ENCODE measurements at places on chromosomes 3 and 15. TPM values are rescaled to one million over a fixed set of nuclear protein-coding genes. Genes with fewer than 3 reads are reported as not detected.

Gene AGTR1
- total RNA-seq, result 2.2 TPM

DNA sequence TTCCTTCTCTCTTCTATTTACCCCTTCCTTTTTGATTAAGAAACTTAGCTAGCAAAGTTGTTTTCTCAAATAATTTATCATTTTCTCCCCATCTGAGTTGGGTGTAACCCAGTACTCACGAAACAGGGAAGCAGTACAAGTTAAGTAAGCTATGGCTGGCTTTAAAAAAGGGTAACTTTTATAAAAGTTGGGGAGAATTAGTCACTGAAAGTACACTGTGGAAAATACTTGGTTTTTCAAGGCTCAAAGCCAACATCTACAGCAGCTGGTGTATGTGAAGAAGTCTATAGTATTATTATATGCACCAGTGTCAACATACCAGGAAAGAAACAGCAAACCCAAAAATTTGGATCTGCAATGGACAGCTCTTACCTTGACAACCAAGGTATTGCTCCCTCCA, 25.5 kb downstream of the CLK3 start:
- H3K36me3 ChIP-seq, result peaks cover 8% of the 10 kb centered on the region
- peaks cover 52% of the 10 kb centered on the region for H3K4me1 ChIP-seq
- no peak for DNase-seq
- H3K27me3 ChIP-seq, result no peaks in the 10 kb centered on the region
- H3K4me3 ChIP-seq, result no peak overlapping the region

Gene TOP2B
- 73.2 TPM for total RNA-seq

Gene CLDN1
- total RNA-seq, result 13.1 TPM

Gene NBEAL2
- total RNA-seq, result 16.5 TPM

- no peak overlapping the region for H3K27ac ChIP-seq
- DNase-seq, result no peak
- H3K27me3 ChIP-seq, result peaks cover 2% of the 10 kb centered on the region
- no peak overlapping the region for H3K4me3 ChIP-seq
Measured at GRCh38 chr3:181009225-181009624, 19.7 kb upstream of the DNAJC19 start.

DNA sequence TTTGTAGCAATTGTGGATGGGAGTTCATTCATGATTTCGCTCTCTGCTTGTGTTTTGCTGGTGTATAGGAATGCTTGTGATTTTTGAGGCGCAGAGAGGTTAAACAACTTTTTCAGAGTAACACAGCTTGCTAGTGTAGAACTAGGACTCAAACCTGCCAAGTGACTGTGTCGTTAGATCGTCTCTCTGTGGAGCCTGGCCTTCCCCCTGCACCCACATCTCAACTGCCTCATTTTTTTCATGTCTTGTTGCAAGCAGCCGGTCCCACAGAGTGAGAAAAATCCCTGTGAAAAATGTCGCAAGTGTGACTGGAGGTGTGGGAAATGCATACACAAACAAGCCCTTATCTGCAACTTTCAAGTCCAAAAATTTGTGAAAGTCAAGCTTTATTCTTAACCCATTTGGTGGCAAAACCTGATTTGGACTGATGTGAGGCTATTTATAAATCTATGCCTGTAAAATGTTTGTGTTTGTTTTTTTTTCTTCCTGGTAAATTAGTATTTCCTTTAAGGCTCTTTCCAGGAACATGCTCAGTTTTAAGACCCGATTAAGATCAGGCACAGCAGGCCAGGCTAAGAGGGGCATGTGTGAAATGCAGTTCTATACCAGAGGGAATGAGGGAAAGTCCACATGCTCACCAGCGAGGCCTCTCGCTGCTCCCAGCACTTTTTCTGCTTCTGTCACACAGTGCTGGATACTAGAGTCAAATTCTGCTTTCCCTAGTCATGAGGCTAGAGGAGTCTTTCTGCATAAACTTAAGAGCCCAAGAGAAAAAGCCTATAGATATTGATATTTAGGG, 25.8 kb downstream of the ST6GAL1 start:
- no peaks in the 10 kb centered on the region for H3K27me3 ChIP-seq
- no peak overlapping the region for H3K4me3 ChIP-seq
- peak overlapping the region; percentile 46 for H3K27ac ChIP-seq

- H3K4me3 ChIP-seq, result no peak overlapping the region
- H3K27me3 ChIP-seq, result peaks cover 8% of the 10 kb centered on the region
- DNase-seq, result no peak
- H3K36me3 ChIP-seq, result no peaks in the 10 kb centered on the region
Measured at GRCh38 chr3:54633444-54634121, 294.3 kb downstream of the LRTM1 start.

DNA sequence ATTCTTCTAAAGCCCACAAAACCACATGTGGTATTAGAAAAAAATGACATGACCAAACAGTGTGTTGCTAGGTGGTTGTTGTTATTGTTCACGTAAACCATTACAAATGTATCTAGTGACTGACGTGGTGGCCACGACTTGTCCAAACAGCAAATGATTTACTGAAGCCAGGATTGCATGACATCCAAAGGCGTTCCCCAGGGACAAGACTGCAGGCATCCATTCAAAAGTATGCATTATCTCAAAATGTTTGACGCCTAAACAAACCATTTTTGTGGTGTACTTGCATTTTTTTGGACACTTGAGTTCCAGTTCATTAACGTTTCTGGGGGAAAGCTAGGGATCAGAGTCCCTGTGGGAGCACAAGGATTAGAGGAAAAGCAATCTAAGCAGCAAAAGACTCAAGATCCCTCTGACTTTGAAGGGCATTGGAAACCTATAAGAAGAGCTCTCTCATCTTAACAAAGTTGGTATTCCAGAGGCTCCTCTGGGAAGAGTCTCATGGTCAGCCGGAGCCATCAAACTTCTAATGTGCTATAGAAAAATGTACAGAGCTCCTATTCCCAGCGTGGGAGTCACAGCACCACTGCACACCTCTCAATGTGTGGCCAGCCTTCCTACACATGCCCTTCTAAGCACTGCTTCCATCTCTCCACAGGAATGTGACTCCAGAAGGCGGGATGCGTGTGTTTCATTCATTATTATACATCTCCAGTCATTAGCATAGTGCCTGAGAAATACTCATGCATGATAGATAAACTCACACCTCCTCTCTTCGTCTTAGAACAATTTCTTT, 62.9 kb downstream of the FBN1 start:
- H3K36me3 ChIP-seq, result peaks cover 23% of the 10 kb centered on the region
- DNase-seq, result no peak
- H3K4me1 ChIP-seq, result peaks cover 92% of the 10 kb centered on the region
- no peaks in the 10 kb centered on the region for H3K27me3 ChIP-seq
- H3K27ac ChIP-seq, result peak overlapping the region; percentile 97

DNA sequence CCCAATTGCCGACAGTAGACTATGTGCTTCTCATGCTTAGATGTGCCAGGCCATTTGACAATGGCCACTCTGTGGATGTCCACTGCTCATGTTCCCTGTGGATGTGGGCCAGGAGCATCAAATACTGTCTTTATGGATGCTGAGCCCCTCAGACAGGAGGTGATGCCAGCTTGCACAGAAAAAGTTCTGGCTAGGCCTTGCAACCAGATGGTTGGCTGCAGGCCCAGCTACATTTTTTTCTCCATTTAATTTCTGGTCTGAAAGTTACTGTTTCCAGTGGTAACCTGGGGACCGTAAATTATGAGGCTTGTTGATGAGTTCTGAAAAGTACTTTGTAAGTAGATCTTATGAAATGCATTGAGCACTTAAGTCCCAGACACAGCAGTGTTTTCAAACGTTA, 228.5 kb downstream of the CHL1 start:
- DNase-seq, result no peak
- no peaks in the 10 kb centered on the region for H3K27me3 ChIP-seq
- no peak overlapping the region for H3K4me3 ChIP-seq
- H3K4me1 ChIP-seq, result no peaks in the 10 kb centered on the region
- H3K27ac ChIP-seq, result no peak overlapping the region

GRCh38 chr3:13872451-13872850, 7.4 kb downstream of the WNT7A start:
- H3K4me3 ChIP-seq, result no peak overlapping the region
- peak; percentile 63 for DNase-seq
- no peaks in the 10 kb centered on the region for H3K36me3 ChIP-seq
- H3K27me3 ChIP-seq, result peaks cover 62% of the 10 kb centered on the region
- no peak overlapping the region for H3K27ac ChIP-seq

DNA sequence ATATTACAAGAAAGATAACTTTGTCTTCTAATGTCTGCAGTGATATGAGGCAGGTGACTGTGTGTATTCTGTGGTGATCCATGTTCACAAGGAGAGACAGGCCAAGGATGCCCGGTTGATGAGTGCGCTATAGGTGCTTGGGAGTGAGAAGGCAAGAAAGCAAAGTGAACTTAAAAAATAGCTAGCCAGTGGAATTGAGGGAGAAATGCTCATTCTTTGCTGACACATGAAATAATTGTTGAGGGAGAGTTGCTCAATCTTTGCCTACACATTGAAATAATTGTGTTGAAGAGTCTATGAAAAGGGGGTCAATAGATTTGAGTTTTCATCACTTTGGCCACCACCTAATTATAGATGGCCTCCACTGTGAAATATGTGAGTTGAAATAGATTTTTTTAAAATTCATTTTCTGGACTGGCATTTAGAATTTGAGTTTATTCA, 156.3 kb downstream of the LPP start:
- H3K27ac ChIP-seq, result peak overlapping the region; percentile 50
- H3K27me3 ChIP-seq, result no peaks in the 10 kb centered on the region

DNA sequence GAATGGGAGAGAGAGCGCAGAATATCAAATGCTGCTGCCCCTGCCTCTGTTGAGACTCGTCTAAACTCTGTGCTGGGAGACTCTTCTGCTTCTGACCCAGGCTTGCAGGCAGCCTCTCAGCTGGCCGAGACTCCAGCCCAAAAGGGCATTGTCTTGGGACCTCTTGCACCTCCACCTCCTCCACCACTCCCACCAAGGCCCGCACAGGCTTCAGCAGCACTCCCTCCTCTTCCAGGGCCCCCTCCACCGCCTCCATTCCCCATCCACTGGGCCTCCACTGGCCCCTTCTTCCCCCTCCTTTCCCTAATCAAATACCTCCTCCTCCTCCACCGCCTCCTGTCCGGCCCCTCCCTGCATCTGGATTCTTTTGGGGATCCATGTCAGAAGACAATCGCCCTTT, 31.3 kb downstream of the GMNC start:
- H3K36me3 ChIP-seq, result no peaks in the 10 kb centered on the region
- H3K27me3 ChIP-seq, result peaks cover 16% of the 10 kb centered on the region
- no peak overlapping the region for H3K27ac ChIP-seq
- no peak overlapping the region for H3K4me3 ChIP-seq

Gene UROC1
- 0.15 TPM for total RNA-seq

GRCh38 chr3:62837145-62837787, 38.0 kb downstream of the CADPS start:
- no peak for DNase-seq
- H3K36me3 ChIP-seq, result no peaks in the 10 kb centered on the region
- H3K27me3 ChIP-seq, result peaks cover 2% of the 10 kb centered on the region
- H3K4me3 ChIP-seq, result no peak overlapping the region
- H3K27ac ChIP-seq, result no peak overlapping the region

Gene USF3
- total RNA-seq, result 8.6 TPM

Gene PARP9
- 16.5 TPM for total RNA-seq

Gene PLCH1
- total RNA-seq, result not detected

DNA sequence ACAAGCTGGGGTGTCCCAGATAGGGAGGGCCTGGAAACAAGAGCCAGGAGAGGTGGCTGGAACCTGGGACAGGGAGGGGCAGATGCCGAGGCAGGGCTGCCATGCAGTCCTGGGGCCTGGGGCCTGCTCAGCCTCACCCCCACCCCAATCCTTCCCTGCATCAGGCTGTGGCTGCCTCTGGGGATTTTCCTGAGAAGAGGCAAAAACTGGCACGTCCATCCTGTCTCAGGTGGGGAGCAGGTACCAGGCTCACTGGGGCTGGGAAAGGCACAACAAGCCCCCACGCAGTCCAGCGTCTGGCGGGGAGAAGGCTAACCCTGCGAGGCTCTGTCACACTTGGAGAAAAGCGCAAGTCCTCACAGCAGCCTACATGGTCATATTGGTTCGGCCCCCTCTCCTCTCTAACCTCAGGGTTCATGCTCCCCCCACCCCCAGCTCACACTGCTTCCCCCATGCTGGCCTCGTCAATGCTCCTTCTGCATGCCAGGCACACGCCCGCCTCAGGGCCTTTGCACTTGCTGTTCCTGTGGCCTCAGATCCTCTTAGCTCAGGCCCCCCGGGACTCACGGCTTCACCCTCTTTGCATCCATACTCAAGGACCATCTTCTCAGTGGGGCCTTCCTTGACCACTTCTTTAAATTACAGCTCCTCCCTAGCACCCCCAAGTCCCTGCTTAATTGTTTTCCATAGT, 53.1 kb downstream of the LINGO1 start:
- H3K4me1 ChIP-seq, result peaks cover 24% of the 10 kb centered on the region
- no peak overlapping the region for H3K27ac ChIP-seq
- H3K36me3 ChIP-seq, result no peaks in the 10 kb centered on the region
- no peak for DNase-seq
- no peak overlapping the region for H3K4me3 ChIP-seq

GRCh38 chr3:87435926-87436620, 159.7 kb upstream of the POU1F1 start:
- H3K36me3 ChIP-seq, result no peaks in the 10 kb centered on the region
- peaks cover 8% of the 10 kb centered on the region for H3K4me1 ChIP-seq
- peaks cover 19% of the 10 kb centered on the region for H3K27me3 ChIP-seq

Gene ADCY5
- 8.0 TPM for total RNA-seq

DNA sequence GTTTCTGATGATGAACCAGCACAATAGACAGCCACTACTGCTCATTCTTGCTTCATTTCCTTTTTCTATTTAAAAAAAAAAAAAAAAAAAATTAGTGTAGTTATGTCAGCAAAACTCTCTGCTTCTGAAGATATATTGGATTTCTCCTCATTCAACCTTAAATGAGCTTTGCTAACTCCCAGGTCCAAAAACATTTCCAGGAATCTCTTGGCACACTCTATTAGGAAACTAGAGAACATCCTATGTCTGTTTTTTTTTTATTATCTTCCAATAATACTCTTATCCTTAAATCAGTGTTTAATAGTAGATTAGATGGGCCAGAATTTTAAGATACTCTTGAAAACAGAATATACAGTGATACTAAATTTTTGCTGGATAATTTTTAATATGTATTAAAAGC, 398.0 kb downstream of the NAALADL2 start:
- no peaks in the 10 kb centered on the region for H3K27me3 ChIP-seq
- no peak for DNase-seq
- no peak overlapping the region for H3K4me3 ChIP-seq
- no peak overlapping the region for H3K27ac ChIP-seq
- no peaks in the 10 kb centered on the region for H3K36me3 ChIP-seq
- peaks cover 48% of the 10 kb centered on the region for H3K4me1 ChIP-seq

Gene FGD5
- 0.22 TPM for total RNA-seq

- H3K4me1 ChIP-seq, result peaks cover 5% of the 10 kb centered on the region
- no peak for DNase-seq
- peaks cover 2% of the 10 kb centered on the region for H3K36me3 ChIP-seq
- no peak overlapping the region for H3K27ac ChIP-seq
Measured at GRCh38 chr3:13462822-13463221, 17.3 kb upstream of the HDAC11 start.

Gene PIGZ
- total RNA-seq, result 10.1 TPM

Gene GASK1A
- not detected for total RNA-seq

Gene ACTC1
- total RNA-seq, result 7.1 TPM
